Osteoblast (primary cell): ENCODE measurements at places on chromosomes 3 and 15. TPM values are rescaled to one million over a fixed set of nuclear protein-coding genes. Genes with fewer than 3 reads are reported as not detected.

LRRIQ4 gene
- under 0.01 and 0.29 TPM in 2 replicates for total RNA-seq

MYL3 gene
- not detected in 2 replicates for total RNA-seq

MYH15 gene
- 0.36 and 0.59 TPM in 2 replicates for total RNA-seq

POLR2H gene
- 47.4 and 61.2 TPM in 2 replicates for total RNA-seq

CD96 gene
- under 0.01 TPM in 1 of 2 replicates, not detected in the other for total RNA-seq

C15orf39 gene
- total RNA-seq: 4.7 and 6.5 TPM in 2 replicates

TTC21A gene
- 6.9 and 8.5 TPM in 2 replicates for total RNA-seq

USP50 gene
- 1.1 and 1.8 TPM in 2 replicates for total RNA-seq

OR5K2 gene
- total RNA-seq: not detected in 2 replicates

SPINT1 gene
- 0.72 and 0.88 TPM in 2 replicates for total RNA-seq

GPR27 gene
- total RNA-seq: under 0.01 TPM in 1 of 2 replicates, not detected in the other

SRGAP3 gene
- total RNA-seq: 2.5 and 4.7 TPM in 2 replicates

GATA2 gene
- total RNA-seq: 0.72 and 0.88 TPM in 2 replicates

LRIG1 gene
- total RNA-seq: 14.1 and 16.5 TPM in 2 replicates

ST6GAL1 gene
- total RNA-seq: 8.0 and 9.1 TPM in 2 replicates

RBPMS2 gene
- 0.29 TPM in 1 of 2 replicates, not detected in the other for total RNA-seq

ETFA gene
- 85.0 and 110 TPM in 2 replicates for total RNA-seq

CHRFAM7A gene
- under 0.01 and 0.72 TPM in 2 replicates for total RNA-seq

GPR62 gene
- under 0.01 TPM in 1 of 2 replicates, not detected in the other for total RNA-seq

FOXB1 gene
- total RNA-seq: not detected in 2 replicates

RPL39L gene
- 7.6 and 9.1 TPM in 2 replicates for total RNA-seq

CIDEC gene
- total RNA-seq: not detected in 2 replicates

RAD51 gene
- total RNA-seq: 1.8 TPM in 2 replicates

SNUPN gene
- 30.4 and 30.9 TPM in 2 replicates for total RNA-seq

LRTM1 gene
- not detected in 2 replicates for total RNA-seq

CHRNA5 gene
- 0.29 and 0.36 TPM in 2 replicates for total RNA-seq

MBNL1 gene
- 483 and 545 TPM in 2 replicates for total RNA-seq

ZNF445 gene
- 9.8 and 11.5 TPM in 2 replicates for total RNA-seq

KIF23 gene
- total RNA-seq: 8.0 and 8.3 TPM in 2 replicates

CFAP92 gene
- not detected in 2 replicates for total RNA-seq

AQP9 gene
- total RNA-seq: under 0.01 TPM in 2 replicates

RAB6B gene
- total RNA-seq: 0.59 and 0.72 TPM in 2 replicates

ALDH1A3 gene
- total RNA-seq: 54.6 and 61.6 TPM in 2 replicates

CRABP1 gene
- total RNA-seq: not detected in 2 replicates

NEO1 gene
- total RNA-seq: 55.4 and 64.2 TPM in 2 replicates

CHRM5 gene
- under 0.01 TPM in 2 replicates for total RNA-seq

ADAMTS7 gene
- 32.4 and 34.0 TPM in 2 replicates for total RNA-seq

HESX1 gene
- total RNA-seq: 0.29 and 0.72 TPM in 2 replicates

GUCA1C gene
- total RNA-seq: not detected in 2 replicates

EFHB gene
- 0.29 and 1.8 TPM in 2 replicates for total RNA-seq

NCBP2 gene
- total RNA-seq: 43.1 and 43.9 TPM in 2 replicates

PIGZ gene
- total RNA-seq: 2.9 and 4.0 TPM in 2 replicates

GRK7 gene
- total RNA-seq: not detected in 2 replicates

GHSR gene
- total RNA-seq: not detected in 2 replicates
